ENCODE measurements at places on chromosomes 13 and 19. TPM values are rescaled to one million over a fixed set of nuclear protein-coding genes. Genes with fewer than 3 reads are reported as not detected.

GRCh38 chr13:70424928-70425327 lies 316.7 kb upstream of the KLHL1 start:
- no peak for DNase-seq

GRCh38 chr19:37979547-37980082 lies 72.6 kb downstream of the SIPA1L3 start:
- DNase-seq = no peak

- DNase-seq = no peak
Measured at GRCh38 chr19:8337728-8338127, 5.3 kb downstream of the KANK3 start.

DNA sequence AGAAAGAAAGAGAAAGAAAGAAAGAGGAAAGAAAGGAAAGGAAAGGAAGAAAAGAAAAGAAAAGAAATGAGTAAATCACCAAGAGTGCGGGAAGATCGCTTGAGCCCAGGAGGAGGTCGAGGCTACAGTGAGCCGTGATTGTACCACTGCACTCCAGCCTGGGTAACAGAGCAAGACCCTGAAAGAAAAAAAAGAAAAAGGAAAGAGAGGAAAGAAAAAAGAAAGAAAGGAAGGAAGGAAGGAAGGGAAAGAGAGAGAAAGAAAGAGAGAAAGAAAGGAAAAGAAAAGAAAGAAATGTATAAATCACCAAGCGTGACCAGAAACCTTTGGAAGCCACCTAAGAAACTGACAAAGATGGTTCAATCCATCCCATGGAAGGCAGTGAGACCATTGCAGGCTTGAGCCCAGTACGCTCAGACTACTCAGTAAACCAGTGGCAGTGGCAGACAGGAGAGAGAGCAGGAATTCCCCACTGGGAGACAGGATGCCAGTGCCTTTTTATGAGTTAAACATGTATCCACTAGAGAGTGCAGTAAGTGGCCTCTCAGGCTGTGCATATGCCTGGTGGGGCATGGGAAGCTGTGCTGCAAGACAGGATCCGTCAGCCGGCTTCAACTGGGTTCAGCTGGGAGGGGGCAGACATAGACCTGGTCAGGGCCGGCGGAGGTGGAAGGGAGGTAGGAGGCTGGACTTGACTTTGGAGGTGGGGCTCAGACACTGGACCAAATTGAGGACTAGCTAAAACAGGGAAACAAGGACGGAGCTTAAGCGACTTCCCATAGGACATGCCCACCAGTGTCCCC lies 4.8 kb downstream of the GPR42 start:
- no peak for DNase-seq

DNA sequence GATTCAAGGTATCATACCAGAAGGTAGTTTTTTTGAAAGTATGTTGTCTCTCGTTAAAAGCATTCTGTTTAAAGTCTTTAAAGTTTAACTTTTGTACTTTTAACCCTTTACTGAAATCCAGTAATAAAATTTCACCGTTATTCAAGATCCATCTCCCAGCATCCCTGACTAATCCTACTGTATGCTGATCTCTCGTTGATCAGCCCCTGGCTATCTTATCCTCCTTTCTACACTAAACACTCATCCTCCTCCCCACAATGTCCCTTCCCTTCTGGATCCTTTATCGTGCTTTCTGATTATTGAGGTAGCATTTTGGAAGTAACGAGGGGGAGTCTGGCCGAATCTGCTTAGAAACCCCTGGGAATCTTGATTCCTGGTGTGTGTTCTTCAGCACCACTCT lies 1.3 kb downstream of the TPP2 start:
- DNase-seq = no peak

DNA sequence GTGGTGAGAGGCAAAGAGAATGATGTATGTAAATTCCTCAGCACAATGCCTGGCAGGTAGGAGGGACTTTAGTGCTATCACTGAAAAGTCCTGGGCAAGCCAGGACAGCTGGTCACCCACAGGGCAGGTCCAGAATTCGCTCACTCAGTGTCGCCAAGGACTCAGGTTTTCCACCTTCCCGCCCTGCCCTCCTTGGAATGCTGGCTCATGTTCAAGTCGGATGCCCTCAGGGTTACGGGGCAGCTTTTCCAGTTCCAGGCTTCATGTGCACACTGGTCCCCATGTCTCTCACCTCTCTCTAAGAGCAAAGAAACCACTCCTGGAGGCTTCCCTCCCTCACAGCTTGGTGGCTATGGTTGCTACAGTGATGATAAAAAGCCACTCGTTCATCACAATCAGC lies 24.8 kb upstream of the NAXD start:
- no peak for DNase-seq

DNA sequence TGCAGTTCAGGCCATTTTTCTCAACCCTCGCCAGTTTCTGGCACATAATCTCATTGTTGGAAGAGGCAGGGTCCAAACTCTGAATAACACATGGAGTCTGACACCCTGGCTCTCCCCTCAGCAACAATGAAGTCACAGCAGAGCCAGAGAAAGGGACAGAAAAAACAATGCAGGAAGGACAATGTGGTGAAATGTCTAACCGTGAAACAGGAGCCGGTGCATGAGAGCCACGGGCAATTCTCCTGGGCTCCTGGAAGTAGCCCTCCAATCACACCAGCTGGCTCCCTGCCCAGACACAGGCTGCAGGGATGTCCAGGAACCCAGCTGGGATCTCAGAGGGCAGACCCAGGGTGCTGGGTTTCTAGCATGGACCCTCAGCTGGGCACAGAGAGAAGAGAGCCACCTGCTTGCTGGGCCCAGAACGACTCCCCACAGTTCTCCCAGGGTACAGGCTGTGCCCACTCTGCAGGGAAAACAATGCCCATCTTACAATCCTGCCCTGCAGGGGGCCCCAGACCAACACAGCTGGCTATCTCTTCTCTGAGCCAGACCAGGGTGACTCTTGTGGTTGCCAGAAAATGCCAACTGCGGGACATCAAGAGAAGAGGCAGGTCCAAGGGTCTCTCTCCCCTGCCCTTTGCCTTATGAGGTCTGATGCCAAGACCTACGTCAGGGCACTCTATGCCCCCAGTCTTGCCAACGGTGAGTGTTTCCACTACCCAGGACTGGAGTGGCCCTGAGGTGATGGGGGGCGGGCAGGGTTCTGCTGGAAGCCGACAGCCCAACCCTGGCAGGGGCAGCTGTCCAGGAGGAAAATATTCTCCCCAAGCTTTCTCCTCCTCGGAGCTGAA lies 64.5 kb downstream of the CEBPG start:
- no peak for DNase-seq

DNA sequence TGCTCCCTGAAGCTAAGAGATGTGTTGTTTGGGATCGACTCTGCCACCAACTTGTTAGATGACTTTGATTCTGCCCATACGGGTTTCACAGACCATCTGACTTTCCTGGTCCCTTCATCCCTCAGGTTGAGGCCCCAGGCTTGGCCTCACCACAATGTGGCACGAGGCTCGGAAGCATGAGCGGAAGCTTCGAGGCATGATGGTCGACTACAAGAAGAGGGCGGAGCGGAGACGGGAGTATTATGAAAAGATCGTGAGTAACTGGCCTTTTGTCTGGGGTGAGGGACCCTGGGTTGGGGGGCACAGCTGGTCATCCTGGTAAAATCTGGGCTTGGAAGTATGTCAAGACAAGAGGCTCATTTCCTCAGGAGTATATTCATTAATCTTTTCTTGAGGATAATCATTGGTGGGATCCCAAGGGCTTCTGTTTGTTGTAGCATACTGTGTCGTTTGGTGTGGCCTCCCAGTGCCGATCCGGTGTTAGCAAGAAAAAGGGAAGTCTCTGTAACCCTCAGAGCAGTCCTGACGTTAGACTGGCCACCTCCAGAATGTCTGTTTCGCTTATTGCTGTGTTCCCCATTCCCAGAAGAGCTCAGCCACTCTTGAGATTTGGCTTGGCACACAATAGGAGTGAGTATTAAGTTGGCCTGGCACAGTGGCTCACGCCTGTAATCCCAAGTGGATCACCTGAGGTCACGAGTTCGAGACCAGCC lies 1.4 kb downstream of the CLASRP start:
- no peak for DNase-seq

- DNase-seq = no peak
Measured at GRCh38 chr19:33194532-33194885, 379 bp downstream of the LRP3 start.

DNA sequence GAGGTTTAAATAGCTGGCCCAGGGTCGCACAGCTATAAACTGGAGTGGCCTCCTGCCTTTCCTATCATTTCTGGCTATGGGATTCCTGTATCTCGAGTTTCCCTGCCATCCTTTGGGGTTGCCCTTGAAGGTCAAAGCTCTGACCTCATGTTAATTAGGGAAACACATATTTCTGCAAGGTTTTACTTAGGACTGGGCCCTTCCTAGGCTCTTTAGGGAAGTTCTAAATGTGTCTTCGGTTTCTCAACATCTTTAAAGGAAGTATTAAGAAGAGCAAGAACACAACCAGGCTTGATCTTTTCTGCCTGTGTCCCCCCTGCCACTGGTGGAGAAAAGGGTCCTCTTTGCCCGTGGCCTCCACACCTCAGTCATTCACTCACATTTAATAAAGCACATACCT lies 10.8 kb downstream of the LCP1 start:
- no peak for DNase-seq

DNA sequence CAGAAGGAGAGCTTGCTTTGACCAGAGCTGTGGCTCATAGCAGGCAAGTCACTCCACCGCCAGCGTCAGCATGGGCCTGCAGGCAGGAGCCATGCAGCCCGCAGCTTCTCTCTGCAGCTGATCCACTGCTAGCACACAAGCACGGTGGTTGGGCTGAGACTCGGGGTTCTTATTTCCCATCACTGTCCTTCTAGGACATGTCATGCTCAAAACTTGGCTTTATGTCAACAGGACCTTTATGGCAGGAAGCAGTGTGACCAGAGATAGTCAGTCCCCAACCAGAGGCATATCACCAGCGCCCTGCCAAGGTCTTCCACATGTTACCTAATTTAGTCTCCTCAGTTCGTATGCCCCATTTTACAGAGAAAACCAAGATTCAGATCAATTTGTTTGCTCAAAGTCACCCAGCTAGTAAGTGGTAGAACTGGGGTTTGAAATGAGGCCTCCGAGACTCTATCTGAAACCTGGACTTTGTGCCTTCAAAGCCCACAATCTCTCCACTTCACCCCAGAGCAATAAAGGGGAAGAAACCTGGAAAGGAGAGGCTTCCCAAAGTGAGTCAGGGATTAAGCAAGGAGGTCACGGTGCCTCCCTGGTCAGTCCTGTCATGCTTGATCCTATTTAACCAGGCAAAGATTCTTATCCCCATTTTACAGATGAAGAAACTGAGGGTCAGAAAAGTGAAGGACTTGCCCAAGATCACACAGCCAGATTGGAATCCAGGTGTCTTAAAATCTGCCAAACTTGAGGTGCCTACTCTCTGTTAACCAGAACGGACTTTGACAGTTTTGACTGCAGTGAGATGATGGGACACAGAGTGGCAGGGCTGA lies 5.1 kb downstream of the TMEM272 start:
- DNase-seq = no peak

DNA sequence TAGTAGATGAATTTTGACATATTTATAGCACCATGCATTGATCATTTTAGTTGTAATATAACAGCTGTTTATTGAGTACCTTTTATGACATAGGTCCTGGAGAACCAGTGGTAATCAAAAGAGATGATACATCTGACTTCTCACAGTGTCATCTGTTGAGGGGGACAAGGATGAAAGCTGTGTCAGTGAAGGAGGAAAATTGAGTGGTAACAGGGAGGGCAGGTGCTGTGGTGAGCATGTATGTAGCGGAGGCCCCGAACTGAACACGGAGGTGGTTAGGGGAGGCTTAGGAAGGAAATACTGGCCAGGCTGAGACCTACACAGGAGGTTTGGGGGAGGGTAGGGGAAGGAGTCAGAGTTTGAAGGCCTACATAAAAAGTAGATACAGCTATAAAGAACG lies 199.7 kb downstream of the GGACT start:
- no peak for DNase-seq

DNA sequence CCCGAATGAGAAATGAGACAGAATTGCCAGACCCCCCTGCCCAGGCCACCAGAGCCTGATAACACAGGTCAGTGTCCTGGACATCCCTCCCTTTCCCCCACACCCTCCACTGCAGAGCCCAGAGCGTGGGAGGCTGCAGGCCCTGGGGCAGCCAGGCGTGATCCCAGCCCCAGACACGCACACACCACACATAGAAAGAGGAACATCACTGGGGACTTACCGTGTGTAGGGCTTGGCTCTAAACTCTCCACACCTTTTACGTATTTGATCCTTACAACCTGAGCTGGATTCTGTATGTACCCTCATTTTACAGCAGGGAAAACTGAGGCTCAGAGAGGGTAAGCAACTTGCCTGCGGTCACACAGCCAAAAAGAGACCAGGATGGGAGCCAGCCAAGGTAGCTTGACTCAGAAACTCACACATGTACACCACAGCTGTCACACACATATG lies 334 bp upstream of the ANGPTL6 start:
- DNase-seq = no peak

- DNase-seq = no peak
Measured at GRCh38 chr13:74678308-74678965, 544.2 kb upstream of the KLF12 start.

DNA sequence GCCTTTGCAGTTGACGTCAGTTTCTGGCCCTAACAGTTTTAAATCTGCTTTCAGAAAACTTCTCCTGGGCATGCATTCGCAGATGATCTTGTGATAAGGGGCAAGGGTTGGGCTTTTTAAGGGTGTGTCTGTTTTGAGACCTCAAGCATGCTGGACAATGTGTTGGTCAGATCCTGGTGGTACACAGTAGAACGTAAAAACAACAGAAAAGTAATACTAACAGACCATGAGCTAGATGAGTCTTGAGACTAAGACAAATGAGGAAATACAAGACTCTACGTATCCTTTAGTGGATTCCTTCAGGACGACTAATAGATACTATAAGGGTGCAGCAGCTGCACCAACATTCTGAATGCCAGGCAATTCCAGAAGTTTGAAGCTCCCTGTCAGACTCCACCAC lies 237.6 kb downstream of the DNAJC15 start:
- DNase-seq = peak; percentile 48

GRCh38 chr13:95181586-95181985 lies 119.7 kb downstream of the ABCC4 start:
- no peak for DNase-seq

- no peak for DNase-seq
Measured at GRCh38 chr13:24746618-24747247, 17.2 kb upstream of the RNF17 start.

DNA sequence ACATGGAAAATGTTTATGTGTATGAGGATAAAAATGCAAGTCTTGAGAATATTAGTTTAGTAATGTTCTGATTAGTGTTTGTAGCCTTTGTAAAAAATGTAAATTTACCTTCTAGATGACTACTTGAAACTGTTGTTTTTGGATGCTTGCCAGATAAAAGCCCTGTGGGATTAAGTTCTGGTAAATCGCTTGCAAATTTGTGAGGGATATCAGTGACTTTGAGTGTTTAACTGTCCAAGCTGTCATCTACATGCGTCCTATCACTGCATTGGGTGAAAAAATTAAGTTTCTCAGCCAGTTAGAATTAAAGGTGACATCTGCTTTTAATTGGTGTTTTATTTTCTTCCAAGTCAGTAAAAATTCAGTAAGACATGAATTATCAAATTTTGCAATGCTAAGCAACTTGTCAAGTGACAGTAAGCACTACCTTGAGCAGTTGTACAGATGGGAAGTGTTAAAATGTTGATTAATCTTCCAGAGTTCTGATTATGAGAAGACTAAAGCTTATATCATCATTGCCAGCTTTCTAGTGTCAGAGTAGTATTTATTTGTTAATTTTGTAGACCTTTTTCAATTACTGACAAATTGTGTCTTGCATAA lies 88.0 kb downstream of the PCCA start:
- peak; percentile 11 for DNase-seq

C5AR2 gene
- not detected for polyA plus RNA-seq

WDR87 gene
- not detected for polyA plus RNA-seq

SPTBN4 gene
- polyA plus RNA-seq = 1.9 TPM

FREM2 gene
- polyA plus RNA-seq = not detected

KIR2DL4 gene
- not detected for polyA plus RNA-seq

PCDH20 gene
- polyA plus RNA-seq = not detected

Data from AG04450 (cell line).